ENCODE measurements at places on chromosomes 11 and 22. TPM values are rescaled to one million over a fixed set of nuclear protein-coding genes. Genes with fewer than 3 reads are reported as not detected.

GRCh38 chr22:24323233-24323632 is 52.6 kb downstream of the SPECC1L start:
- DNase-seq: no peak

DNA sequence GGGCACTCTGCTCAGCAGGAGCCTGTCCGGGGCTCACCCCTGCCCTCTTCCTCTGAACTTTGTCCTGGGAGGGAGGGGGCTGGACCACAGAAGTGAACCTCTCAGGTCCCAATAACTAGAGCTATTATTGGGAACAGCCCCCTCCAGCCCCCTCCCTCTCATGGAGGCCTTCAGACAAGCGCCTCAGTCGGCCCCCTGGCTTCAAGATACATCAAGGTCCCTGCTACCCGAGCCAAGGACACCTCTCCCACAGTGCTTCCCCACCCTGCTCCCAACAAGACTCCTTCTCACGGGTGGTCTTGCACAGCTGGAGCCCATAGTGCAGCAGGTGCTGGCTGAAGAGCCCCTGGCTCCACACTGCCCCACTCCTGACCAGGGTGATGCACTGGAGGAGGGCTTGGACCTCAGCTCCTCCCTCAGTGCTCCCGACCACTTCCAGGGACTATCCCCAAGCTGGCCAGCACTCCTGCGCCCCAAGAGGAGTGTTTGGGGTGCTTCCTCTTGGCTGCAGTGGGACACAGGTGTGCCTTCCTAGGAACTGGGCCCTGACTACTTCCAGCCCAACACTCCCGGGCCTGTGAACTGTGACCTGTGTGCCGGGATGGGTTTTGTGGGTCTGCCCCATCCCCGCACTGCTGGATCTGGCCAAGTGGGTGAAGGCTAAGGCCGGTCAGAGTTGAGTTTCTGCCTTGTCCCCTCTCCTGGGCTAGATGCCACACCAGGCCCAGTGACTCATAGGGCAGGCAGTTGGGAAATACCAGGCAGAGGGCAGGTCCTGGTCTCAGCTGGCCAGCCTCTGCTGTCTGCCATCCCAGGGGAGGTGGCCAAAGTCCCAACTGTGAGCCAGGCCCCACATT is 2.2 kb downstream of the PNPLA2 start:
- peak; percentile 67 for DNase-seq

GRCh38 chr11:113173126-113173525 is 141.3 kb upstream of the TTC12 start:
- no peak for DNase-seq

DNA sequence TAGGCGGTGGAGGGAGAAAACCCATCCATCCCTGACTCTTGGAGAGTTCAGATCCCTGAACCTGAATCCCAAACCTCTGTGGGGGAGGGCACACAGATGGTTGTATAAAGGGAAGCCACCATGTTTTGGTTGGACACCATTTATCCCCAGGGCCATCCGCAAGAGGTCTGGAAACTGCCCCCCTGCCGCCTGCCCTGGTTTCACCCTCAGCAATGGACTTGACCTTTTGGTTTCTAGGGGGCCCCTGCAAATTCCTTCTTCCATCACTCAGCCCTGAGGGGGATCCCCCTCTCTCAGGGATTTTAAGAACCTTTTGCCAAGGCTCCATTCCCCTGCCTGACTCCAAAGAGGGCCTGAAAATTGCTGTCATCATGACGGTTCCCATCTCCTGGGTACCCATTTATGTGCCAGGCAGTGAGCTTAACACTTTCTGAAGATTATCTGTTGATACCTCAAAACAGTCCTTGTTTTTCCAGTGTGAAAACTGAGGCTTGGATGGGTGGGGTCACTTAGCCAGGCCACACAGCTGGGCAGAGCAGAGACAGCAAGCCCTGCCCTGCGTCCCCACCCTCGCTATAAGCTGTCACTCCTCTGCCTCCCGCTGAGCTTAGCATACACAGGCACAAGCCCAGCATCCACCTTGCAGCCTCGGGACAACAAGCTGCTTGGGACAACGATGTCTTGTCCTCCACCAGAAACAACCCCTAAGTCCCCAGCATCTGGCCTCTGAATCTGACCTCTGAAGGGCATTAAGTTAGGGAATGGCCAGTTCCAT is 33.2 kb upstream of the CRYBB3 start:
- DNase-seq: no peak

The TRIM48 gene
- not detected for total RNA-seq

- no peak for DNase-seq
Measured at GRCh38 chr11:46696212-46696558, 4.2 kb downstream of the ARHGAP1 start.

The MRGPRX3 gene
- not detected for total RNA-seq
